Left renal cortex interstitium (tissue), 4 donors: ENCODE measurements at places on chromosomes 2 and 18. TPM values are rescaled to one million over a fixed set of nuclear protein-coding genes. Genes with fewer than 3 reads are reported as not detected.

Gene UNC80
- 1.8 TPM for polyA plus RNA-seq

Gene STK17B
- 11.1 TPM for polyA plus RNA-seq

Gene IL36G
- not detected for polyA plus RNA-seq

Gene ERFE
- 5.3 TPM for polyA plus RNA-seq

Gene PIAS2
- polyA plus RNA-seq: 22.5 TPM

Gene ADNP2
- polyA plus RNA-seq: 21.4 TPM

Gene NDC80
- 25.5 TPM for polyA plus RNA-seq

Gene ESCO1
- 29.2 TPM for polyA plus RNA-seq

Gene AMER3
- polyA plus RNA-seq: 0.07 TPM

Gene MTX2
- 81.0 TPM for polyA plus RNA-seq

Gene OST4
- 260 TPM for polyA plus RNA-seq

Gene SLC9A2
- 6.4 TPM for polyA plus RNA-seq

Gene NPHP1
- polyA plus RNA-seq: 21.8 TPM

Gene ACADL
- polyA plus RNA-seq: 20.3 TPM

Gene COBLL1
- 117 TPM for polyA plus RNA-seq

Gene VWC2L
- 0.07 TPM for polyA plus RNA-seq

Gene PKDCC
- polyA plus RNA-seq: 427 TPM

Gene CRYGC
- polyA plus RNA-seq: not detected

Gene CFAP65
- polyA plus RNA-seq: 0.27 TPM

Gene CHRNG
- 1.4 TPM for polyA plus RNA-seq

Gene DSG4
- not detected for polyA plus RNA-seq

Gene USP14
- polyA plus RNA-seq: 61.9 TPM

Gene OXER1
- 7.6 TPM for polyA plus RNA-seq

Gene LIMS4
- 1.4 TPM for polyA plus RNA-seq

Gene SALL3
- polyA plus RNA-seq: 11.2 TPM

Gene SCN7A
- 10.6 TPM for polyA plus RNA-seq

Gene SFT2D3
- not detected for polyA plus RNA-seq

Gene PAX8
- polyA plus RNA-seq: 202 TPM

Gene IL1R2
- 0.27 TPM for polyA plus RNA-seq

Gene LAMA1
- 53.2 TPM for polyA plus RNA-seq

Gene ZC3H15
- 109 TPM for polyA plus RNA-seq

Gene RESP18
- not detected for polyA plus RNA-seq

Gene CFC1
- not detected for polyA plus RNA-seq
